Transverse colon (tissue), 4 donors: ENCODE measurements at places on chromosomes 12 and 14. TPM values are rescaled to one million over a fixed set of nuclear protein-coding genes. Genes with fewer than 3 reads are reported as not detected.

Gene OR6C76
- total RNA-seq, result not detected

Gene KRT72
- total RNA-seq, result not detected

DNA sequence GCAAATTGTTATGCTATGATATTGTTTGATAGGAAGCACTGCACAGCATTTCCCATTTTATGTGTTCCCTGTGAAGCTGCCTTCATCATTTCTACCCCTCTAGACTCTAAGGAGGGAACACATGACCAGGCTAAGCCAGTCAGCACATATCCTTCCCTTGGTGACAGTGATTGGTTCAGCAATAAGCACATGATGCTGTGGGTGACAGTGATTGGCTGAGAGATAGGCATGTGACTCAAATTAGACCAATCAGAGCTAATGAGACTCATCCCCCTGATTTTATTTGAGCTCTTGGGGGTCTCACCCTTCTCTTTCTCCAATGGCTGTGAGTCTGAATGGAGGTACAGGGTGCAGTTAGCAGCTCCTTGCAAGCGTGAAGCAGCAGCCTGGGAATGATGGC, 195.2 kb downstream of the NUAK1 start:
- DNase-seq, result no peak

DNA sequence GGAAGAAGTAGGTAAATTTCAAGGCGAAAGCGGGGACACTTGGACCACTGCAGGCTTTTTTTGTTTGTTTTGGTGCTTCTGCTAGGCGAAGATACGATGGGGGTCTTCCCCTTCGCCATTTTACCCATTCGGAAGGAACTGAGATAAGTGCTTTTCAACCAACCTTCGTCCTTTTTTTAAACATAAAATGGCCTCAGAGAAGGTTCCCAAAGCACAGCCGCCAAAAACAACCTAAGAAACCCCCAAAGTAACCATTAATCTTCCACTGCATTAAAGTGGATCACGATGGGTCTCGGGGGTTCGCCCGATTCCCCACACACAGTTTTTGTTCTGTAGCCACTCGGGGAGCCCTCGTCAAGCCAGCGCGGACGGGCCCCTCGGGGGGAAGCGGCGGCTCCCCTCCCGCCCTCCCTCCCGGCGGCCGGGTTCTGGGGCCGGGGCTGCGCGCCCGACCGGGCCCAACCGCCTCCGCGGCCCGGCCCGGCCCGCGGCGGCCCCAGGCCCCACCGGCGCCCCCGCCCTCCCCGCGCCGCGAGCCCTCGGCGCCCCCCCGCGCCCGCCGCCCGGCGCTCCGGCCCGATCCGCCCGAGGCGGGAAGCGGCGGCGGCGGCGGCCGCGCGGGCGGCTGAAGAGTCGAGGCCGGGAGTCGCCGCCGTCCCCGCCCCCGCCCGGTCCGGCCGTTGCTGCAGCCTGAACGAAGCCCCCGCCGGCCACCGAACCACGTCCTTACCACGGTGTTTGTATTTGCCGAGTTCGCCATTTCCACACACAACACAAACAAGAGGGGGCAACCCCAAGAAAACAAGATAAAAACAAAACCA, 790 bp downstream of the GTF2A1 start:
- DNase-seq, result peak; percentile 29

DNA sequence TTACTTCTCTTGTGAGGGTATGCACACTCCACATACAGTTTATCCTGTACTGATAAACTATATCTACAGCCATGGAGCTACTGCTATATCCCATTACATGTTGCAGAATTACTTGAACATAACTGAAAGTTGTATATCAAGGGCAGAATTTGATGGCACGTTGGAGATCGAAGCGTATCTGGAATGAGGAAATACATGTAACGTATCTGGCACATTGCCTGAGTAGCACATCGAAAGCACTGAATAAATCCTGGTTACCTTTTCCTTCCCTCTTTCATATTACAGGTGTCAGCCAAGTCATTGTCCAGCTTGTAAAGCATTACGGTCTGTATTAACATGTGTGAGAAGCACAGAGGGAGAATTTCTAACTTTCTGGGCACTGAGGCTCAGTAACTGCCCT, 42.1 kb upstream of the LIN7A start:
- DNase-seq, result peak; percentile 10
